ENCODE measurements at places on chromosomes 3 and 15. TPM values are rescaled to one million over a fixed set of nuclear protein-coding genes. Genes with fewer than 3 reads are reported as not detected.

Gene PLA2G4F
- polyA plus RNA-seq: not detected

Gene SKOR1
- polyA plus RNA-seq: 26.2 TPM

Gene IQCF2
- not detected for polyA plus RNA-seq

Gene RYR3
- polyA plus RNA-seq: 3.8 TPM

Gene CYP11A1
- polyA plus RNA-seq: 1.3 TPM

Gene AGBL1
- polyA plus RNA-seq: not detected

Gene SUCNR1
- not detected for polyA plus RNA-seq

Gene RNU5B-1
- polyA plus RNA-seq: not detected

Gene EPHB3
- polyA plus RNA-seq: 0.05 TPM

Gene SPTSSB
- polyA plus RNA-seq: 5.9 TPM

Gene SNUPN
- polyA plus RNA-seq: 40.5 TPM

Gene MINAR1
- 0.04 TPM for polyA plus RNA-seq

Gene MUC13
- polyA plus RNA-seq: not detected

Gene CADPS
- 72.5 TPM for polyA plus RNA-seq

Measured in Purkinje cell (primary cell).